ENCODE measurements at places on chromosomes 11 and 22.

GRCh38 chr11:118670063-118670462, 9.4 kb downstream of the TREH start:
- H3K4me1 ChIP-seq: peaks cover 4% of the 10 kb centered on the region
- H3K4me3 ChIP-seq: no peak overlapping the region
- H3K27ac ChIP-seq: no peak overlapping the region
- H3K36me3 ChIP-seq: no peaks in the 10 kb centered on the region

GRCh38 chr11:5736396-5736795, at the start of gene OR56B1:
TSS of gene OR56B1 (plus strand) at chr11:5736448. CDS start at chr11:5736517, 69 bp downstream.
- DNase-seq: no peak
- H3K4me1 ChIP-seq: no peaks in the 10 kb centered on the region
- no peak within 1 kb of the TSS for H3K27ac ChIP-seq
- no peaks in the 10 kb centered on the region for H3K27me3 ChIP-seq
- H3K4me3 ChIP-seq: no peak within 1 kb of the TSS

GRCh38 chr11:116386118-116386699, 386.6 kb downstream of the BUD13 start:
- H3K4me1 ChIP-seq: no peaks in the 10 kb centered on the region
- no peak overlapping the region for H3K4me3 ChIP-seq
- H3K27me3 ChIP-seq: no peaks in the 10 kb centered on the region
- H3K27ac ChIP-seq: no peak overlapping the region

- H3K4me3 ChIP-seq: no peak overlapping the region
- H3K27ac ChIP-seq: no peak overlapping the region
- no peaks in the 10 kb centered on the region for H3K27me3 ChIP-seq
- H3K4me1 ChIP-seq: no peaks in the 10 kb centered on the region
Observed at GRCh38 chr11:121253951-121254350, 38.6 kb upstream of the SC5D start.

DNA sequence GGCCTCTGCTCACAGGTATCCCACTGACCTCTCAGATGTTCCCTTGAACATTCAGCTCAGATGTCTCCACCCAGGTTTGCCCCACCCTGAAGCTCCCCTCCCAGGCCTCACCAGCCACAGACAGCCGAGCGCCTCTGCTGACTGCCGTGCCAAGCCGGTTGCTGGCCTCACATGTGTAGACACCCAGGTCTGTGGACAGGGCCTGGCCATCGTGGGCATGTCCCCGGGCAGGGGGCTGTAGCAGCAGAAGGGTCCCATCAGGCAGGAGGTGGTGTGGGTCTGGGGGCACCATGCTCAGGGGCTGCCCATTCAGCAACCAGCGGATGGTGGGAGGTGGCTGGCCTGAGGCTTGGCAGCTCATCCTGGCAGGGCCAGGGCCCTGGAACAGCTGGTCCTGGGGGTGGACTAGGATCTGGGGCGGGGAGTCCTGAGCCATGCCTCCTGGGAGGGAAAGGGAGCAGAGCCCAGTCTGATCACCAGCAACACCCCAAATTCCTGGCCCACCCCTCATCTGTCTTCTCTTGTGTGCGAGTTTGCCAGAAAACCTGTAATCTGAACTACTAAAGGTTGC, 759 bp downstream of the ROBO4 start:
- no peak overlapping the region for H3K4me3 ChIP-seq
- no peaks in the 10 kb centered on the region for H3K36me3 ChIP-seq
- no peaks in the 10 kb centered on the region for H3K27me3 ChIP-seq

DNA sequence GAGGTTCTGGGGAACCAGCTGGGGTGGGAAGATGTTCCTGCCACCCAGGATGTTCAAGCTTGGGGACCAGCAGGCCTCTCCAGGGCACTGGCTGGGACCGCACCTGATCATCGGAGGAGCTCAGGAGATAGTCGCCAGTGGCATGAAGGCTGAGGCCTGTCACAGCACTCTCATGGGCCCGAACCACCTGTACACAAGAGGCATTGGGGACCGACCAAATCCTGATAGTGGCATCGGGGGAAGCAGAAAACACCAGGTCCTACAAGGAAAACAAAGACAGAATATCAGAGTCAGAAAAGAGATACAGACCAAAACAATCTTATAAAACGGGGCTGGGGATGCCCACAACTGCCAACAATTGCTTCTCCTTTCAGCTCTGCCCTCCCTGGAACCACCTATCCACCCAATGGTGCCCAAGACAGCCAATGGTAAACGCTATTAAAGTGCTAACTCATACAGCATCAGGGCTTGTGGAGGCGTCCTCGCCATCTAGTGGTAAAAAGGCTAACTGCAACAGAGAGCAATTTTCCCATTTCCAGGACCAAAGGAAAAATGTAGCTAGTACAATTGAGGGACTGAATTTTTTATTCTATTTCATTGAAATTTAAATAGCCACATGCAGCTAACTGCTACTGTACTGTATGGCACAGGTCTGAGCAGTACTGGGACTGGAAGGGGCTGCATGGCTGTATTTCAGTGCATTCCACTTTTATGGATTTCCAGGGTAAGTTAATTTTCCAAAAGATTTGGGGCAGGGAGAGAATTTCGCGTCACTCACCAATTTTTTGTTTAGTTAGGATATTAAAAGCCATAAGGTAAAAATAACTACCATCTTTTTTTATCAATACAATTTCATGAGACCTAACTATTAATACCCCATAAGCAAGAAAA, 7.1 kb downstream of the PRPF19 start:
- H3K4me1 ChIP-seq: peaks cover 10% of the 10 kb centered on the region
- H3K27me3 ChIP-seq: no peaks in the 10 kb centered on the region
- peaks cover 80% of the 10 kb centered on the region for H3K36me3 ChIP-seq

- DNase-seq: no peak
- H3K27me3 ChIP-seq: no peaks in the 10 kb centered on the region
- no peak overlapping the region for H3K27ac ChIP-seq
- H3K36me3 ChIP-seq: no peaks in the 10 kb centered on the region
- no peaks in the 10 kb centered on the region for H3K4me1 ChIP-seq
Observed at GRCh38 chr11:113684496-113684895, 21.6 kb downstream of the TMPRSS5 start.

DNA sequence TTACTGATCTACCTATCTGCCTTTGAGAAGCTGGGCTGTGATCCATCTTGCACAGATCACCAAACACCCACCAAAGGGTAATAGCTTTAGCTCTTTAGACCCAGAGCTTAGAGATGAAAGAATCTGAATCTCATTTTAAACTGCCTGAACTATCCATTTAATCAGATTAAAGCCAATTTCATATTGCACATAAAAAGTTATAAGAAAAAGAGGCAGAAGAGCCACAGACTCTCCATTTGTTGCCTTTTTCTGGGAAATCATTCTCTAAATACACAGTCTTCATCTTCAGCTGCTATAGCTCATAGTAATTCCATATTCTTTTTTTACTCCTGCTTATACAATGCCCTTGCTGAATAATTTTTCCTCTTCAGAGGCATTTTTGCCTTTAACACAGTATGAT, 271.2 kb downstream of the DLG2 start:
- no peaks in the 10 kb centered on the region for H3K27me3 ChIP-seq
- no peak overlapping the region for H3K27ac ChIP-seq
- H3K4me1 ChIP-seq: no peaks in the 10 kb centered on the region
- no peak overlapping the region for H3K4me3 ChIP-seq
- no peaks in the 10 kb centered on the region for H3K36me3 ChIP-seq
- DNase-seq: no peak

DNA sequence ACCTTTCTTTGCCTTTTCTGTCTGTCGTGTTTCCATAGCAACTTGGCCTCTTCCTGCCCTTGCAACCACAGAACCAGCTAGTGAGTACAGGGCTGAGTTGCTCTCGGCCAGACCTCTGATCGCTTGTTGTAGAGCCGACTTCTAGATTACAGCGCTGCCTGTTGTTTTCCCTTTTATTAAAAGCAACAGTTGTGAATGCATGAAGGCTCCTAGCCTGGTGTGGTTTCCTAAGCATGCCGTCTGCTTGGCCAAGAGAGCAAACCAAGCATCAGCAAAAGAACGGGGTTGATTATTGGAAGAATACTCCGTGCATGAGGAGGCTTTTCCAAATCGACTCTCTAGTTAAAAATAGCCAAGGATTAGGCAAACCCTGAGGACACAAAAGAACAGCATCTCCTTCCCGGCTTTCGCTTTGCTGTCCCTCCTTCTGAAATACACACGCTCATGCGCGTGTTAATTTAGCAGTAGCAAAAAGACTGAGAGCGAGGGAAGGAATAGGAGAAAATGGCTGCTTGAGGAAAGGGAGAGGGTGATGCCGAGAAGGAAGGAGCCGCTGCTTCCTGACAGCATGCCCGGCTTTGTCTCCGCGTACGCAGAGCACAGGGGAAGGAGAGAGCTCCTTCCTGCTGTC, 71.5 kb upstream of the TTC12 start:
- H3K27ac ChIP-seq: no peak overlapping the region
- H3K36me3 ChIP-seq: no peaks in the 10 kb centered on the region
- no peaks in the 10 kb centered on the region for H3K4me1 ChIP-seq
- no peak overlapping the region for H3K4me3 ChIP-seq
- H3K27me3 ChIP-seq: no peaks in the 10 kb centered on the region

GRCh38 chr11:92236856-92237255, 12.2 kb downstream of the FAT3 start:
- H3K27ac ChIP-seq: no peak overlapping the region
- H3K27me3 ChIP-seq: no peaks in the 10 kb centered on the region
- no peak for DNase-seq
- no peak overlapping the region for H3K4me3 ChIP-seq

- peak overlapping the region; percentile 94 for H3K27ac ChIP-seq
- no peak overlapping the region for H3K4me3 ChIP-seq
- peaks cover 53% of the 10 kb centered on the region for H3K4me1 ChIP-seq
- no peaks in the 10 kb centered on the region for H3K27me3 ChIP-seq
- no peak for DNase-seq
Observed at GRCh38 chr22:45320357-45320976, 10.7 kb downstream of the FAM118A start.

DNA sequence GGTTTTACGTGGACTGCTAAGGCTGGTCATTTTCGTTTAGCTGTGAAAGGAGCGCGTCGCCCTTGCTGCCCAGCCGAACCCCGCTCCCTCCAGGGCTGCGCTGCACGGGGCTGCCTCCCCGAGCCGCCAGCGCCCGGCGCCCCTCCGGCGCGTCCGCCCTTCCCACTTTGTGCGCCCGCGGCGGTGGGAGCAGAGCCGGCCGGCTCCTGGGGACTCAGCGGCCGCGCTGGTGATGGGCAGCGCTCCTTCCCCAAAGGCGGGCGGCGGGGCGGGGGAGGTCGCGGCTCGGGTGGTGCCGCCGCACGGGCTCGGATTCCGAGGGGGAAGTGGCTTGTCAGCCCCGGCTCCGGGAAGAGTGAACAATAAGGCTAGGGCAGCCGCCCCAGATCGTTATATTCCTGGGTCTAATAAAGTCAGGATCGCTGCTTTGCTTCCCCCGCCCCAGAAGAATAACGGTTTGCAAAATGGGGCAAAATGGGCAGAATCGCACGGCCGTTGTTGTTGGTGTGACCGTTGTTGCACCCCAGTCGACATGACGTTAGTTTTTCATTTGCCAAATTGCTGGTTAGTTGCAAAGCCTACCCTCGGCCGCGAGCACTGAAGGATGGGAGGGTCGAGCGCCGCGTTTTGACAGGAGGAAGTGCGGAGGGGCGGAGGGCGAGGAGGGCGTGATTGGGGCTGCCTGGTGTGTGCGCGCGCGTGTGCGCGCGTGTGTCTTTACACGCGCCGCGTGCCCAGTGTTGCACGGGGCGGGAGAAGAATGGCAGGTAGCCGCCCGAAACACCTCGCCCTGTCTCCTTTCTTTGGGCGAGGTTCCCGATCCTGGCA, 745 bp downstream of the NCAM1 start:
- H3K4me1 ChIP-seq: peaks cover 10% of the 10 kb centered on the region
- no peak overlapping the region for H3K27ac ChIP-seq
- DNase-seq: no peak
- peaks cover 22% of the 10 kb centered on the region for H3K27me3 ChIP-seq
- peak overlapping the region; percentile 22 for H3K4me3 ChIP-seq
- no peaks in the 10 kb centered on the region for H3K36me3 ChIP-seq

DNA sequence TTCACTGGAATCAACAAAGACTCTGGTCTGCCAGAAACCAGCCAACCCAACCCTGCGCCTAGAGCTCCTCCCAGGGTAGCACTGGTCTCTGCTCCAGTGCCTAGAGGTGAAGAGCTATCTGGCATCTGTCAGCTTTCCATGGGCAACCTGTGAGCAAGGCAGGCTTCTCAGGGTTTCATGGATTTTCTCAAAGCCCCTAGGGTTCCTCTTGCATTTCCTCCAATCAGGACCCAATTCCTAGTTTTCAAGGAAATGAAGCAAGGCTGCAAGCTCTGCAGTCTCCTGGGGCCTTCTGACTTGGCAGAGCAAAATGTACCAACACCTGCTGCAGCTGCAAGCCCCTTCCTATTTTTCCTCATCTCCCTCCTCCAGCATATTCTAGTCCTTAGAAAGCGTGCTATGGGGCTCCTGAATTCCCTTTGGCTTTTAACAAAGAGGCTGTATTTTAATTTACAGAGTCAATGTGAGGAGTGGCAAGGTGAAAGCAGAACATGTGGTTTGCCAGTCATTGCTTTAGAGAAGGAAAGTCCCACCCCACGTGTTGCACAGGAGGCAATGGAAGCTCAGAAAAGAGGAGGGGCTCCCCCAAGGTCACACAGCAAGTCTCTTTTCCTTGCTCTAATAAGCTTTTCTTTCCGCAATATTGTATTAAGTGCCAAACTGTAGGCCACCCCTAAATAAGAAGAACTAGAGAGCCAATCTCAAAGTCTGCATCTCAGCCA, 33.0 kb upstream of the RIC3 start:
- peaks cover under 1% of the 10 kb centered on the region for H3K27me3 ChIP-seq
- H3K36me3 ChIP-seq: no peaks in the 10 kb centered on the region
- H3K4me1 ChIP-seq: no peaks in the 10 kb centered on the region
- H3K4me3 ChIP-seq: no peak overlapping the region
- DNase-seq: no peak

GRCh38 chr11:118924591-118925585, 838 bp downstream of the BCL9L start:
- peak overlapping the region; percentile 97 for H3K4me3 ChIP-seq
- no peaks in the 10 kb centered on the region for H3K27me3 ChIP-seq
- DNase-seq: peak; percentile 50
- H3K36me3 ChIP-seq: no peaks in the 10 kb centered on the region
- H3K27ac ChIP-seq: peak overlapping the region; percentile 99

- no peaks in the 10 kb centered on the region for H3K4me1 ChIP-seq
- no peaks in the 10 kb centered on the region for H3K36me3 ChIP-seq
- no peaks in the 10 kb centered on the region for H3K27me3 ChIP-seq
- H3K4me3 ChIP-seq: no peak overlapping the region
- H3K27ac ChIP-seq: no peak overlapping the region
Observed at GRCh38 chr22:50074551-50075530, 10.4 kb downstream of the MLC1 start.

- H3K27me3 ChIP-seq: peaks cover 30% of the 10 kb centered on the region
- no peak overlapping the region for H3K4me3 ChIP-seq
- no peak for DNase-seq
- peaks cover 13% of the 10 kb centered on the region for H3K4me1 ChIP-seq
- no peaks in the 10 kb centered on the region for H3K36me3 ChIP-seq
Observed at GRCh38 chr22:44328762-44329161, 16.0 kb upstream of the SHISAL1 start.

GRCh38 chr11:69914286-69915150, 95.3 kb upstream of the FGF3 start:
- no peak for DNase-seq
- H3K4me1 ChIP-seq: no peaks in the 10 kb centered on the region
